ENCODE measurements at places on chromosomes 12 and 14.

DNA sequence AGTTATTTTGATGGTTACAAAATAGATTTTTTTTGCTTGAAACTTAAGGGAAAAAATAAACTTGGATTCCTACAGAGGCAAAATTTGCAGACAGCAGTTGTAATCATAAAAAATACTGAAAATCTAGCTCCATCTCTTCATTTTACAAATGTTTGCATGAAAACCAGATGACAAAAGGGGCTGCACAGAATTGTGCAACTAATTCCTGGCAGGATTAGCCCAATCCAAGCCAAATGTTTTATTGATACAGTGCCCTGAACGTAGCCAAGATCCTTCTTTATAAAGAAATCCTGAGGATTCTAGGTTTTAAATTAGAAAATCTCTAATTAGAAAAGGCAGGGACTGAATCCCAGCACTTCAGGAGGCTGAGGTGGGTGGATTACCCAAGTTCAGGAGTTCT lies 356.4 kb upstream of the SEL1L start:
- DNase-seq, result no peak

- DNase-seq, result no peak
Observed at GRCh38 chr12:114425031-114425626, 19.2 kb upstream of the TBX5 start.

- DNase-seq, result no peak
Observed at GRCh38 chr14:92848887-92849286, 54.8 kb downstream of the GOLGA5 start.

DNA sequence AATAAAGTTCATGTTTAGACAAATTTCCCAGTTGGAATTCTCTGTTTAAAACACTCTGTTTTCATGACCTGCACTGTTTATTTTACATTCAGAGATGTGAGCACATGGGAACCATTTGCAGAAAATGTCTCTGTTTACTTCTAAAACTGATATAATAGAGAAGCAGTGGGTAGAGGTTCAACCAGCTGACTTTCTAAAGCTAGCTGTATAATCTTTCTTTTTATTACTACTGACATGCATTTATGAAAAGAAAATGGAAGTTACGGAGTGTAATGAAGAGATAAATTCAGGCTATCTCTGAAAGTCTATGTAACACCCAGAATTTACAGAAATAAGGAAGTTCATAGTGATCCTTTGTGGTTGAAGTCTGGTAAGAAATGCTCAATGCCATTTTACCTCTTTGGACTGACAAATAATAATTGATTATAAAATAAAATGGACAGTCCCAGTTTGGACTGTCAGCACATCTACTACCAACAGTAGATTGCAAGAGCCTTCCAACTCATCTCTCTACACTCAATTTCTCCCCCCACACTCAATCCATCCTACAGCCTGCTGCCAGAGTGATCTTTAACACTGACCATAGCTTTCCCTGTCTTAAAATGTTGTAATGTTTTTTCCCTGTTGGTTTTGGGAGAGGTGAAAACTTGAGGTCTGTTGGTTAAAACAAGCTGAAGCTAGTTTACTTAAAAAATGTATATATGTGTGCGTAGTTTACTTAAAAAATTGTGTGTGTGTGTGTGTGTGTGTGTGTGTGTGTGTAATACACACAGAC lies 137.4 kb downstream of the AEBP2 start:
- DNase-seq, result no peak

DNA sequence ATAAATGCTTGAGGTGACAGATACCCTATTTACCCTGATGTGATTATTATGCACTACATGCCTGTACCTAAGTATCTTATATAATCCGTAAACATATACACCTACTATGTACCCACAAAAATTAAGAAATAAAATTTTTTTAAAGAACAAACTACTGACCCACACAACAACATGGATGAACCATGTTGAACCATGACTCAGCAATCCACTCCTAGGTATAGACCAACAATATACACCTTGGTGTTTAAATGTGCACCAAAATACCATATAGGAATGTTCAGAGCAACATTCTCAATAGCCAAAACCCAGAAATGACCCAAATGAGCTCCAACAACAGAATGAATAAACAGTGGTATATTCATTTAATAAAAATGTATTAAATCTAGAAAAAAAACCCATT lies 245.1 kb downstream of the GXYLT1 start:
- DNase-seq, result no peak

DNA sequence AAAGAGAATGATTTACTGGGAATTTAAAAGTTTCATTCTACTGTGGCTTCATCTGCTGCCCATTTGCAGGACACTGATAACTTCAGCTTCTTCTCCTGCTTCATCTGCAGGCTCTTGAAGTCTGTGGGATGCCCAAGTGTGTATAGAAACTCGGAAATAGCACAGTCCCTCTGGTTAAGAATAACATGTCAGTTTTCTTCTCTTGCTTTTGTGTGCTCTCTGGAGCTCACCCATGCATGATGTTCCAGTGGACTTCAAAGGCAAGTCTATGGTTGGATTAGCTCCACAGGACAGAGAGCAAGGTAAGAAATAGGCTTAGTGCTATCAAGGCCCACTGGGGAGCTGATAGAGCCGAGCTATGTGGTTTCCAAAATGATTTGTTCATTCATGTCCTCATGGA lies 13.7 kb downstream of the RMST start:
- DNase-seq, result no peak

- no peak for DNase-seq
Observed at GRCh38 chr12:113242026-113242418, 20.8 kb downstream of the TPCN1 start.

Data from CD4-positive, alpha-beta T cell treated with Interleukin-10 for 1 hour (primary cell).